Cortex of kidney (tissue), 1 donor: ENCODE measurements at places on chromosomes 12 and 14.

GRCh38 chr12:47100160-47100559 lies 20.4 kb upstream of the AMIGO2 start:
- DNase-seq: no peak

GRCh38 chr12:109863847-109864712 lies 16.3 kb downstream of the GLTP start:
- DNase-seq: no peak

- no peak for DNase-seq
These were observed 220.3 kb downstream of the KLHL28 start for GRCh38 chr14:44741431-44741830.

- no peak for DNase-seq
These were observed 77.7 kb downstream of the PTPN11 start for GRCh38 chr12:112496496-112496895.

- DNase-seq: no peak
These were observed 1541.7 kb upstream of the FLRT2 start for GRCh38 chr14:83988275-83988674.

DNA sequence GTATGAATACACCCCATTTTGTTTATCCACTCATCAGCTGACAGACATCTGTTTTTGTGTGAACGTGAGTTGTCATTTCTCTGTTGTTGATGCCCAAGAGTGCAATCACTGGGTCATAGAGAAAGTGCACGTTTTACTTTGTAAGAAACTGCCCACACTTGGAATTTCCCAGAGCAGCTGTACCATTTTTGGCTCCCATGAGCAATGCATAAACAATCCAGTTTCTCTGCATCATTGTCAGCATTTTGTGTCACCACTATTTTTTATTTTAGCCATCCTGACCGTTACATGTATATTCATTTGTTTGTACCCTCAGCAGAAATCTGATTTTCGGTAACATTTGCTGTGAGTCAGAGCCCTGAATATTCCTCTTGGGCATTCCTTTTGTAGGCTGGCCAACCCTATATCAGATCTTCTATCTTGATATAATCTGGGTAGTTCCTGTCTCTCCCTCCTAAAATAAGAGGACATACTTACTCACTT lies 62.7 kb downstream of the RBM19 start:
- no peak for DNase-seq

GRCh38 chr14:75711796-75712211 lies 50.8 kb downstream of the TTLL5 start:
- no peak for DNase-seq

GRCh38 chr12:45462506-45462905 lies 246.6 kb downstream of the ANO6 start:
- DNase-seq: no peak

DNA sequence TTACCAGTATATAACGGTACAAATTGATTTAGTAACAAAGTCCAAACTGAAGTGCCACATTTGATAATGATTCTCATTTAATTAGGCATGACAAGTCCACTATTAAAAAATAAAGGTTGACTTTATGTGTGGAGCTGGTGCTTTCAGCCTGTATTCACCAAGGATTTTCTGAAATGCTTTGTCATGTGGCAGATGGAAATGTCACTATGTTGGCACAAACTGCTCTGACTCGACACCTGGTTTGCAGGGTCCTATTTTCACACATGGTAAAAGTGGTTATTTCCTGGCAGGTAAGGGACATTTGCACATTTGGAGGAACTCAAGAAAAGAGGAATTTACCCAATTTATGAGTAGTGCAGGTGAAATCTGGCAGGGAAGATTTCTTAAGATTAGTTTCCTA lies 572.6 kb upstream of the MDGA2 start:
- DNase-seq: no peak

DNA sequence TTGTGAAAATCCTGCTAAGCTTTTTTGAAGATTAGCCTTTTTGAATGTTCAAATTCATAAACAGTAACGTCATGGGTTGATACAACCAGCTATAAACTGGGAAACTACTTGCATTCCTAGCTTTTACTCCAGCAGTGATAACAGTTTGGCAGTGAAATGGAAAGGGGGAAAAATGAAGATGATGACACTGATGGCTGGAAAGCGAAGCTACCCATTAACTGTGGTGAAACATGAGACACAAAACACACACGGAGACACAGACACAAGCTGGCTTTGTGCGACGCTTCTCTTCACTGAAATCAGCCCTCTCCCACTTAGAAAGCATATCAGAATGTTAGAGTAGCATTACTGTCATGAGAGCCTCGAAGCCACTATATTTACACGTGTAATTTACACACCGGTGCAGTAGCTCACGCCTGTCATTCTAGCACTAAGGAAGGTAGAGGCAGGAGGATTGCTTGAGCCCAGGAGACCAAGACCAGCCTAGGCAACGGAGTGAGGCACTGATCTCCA lies 15.7 kb downstream of the VPS37B start:
- no peak for DNase-seq

DNA sequence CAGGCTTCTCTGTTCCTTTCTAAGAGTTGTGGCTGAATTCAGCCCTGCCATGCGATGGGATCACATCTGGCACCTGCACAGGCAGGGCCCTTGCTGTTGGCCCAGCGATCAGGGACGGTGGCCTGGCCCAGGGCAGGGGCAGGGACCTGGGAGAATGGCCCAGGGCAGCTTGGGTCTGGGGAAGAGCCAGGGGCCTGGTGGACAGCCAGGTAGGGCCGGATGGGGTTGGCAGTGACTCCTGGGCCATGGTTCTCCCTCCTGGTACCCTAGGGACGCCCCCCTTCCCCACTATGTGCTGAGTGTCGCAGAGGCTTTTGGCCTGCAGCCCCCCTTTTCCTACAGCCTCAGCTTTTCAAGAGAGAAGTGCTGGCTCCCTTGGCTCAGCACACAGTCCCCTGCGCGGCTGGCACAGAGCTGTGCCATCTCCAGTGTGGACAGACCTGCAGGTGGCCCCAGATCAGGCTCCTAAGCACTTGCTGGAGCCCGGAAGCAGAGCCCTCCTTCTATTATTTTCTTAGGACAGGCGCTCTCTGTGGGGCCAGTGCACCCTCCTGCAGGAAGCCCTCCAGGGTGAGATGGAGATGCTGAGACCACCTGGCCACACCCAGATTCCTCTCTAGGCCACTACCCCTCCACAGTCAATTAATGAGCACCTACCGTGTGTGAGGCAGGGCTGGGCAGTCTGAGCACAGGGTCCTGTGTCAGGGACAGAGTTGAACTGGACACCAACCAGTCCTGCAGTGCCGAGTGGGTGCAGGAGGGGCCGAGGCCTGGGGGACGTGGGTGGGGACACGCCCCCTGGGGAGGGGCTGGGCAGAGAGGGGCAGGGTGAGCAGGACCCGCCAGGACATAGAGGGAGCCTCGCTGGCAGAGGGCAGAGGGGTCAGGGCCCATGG lies 267.6 kb downstream of the ADGRD1 start:
- no peak for DNase-seq

GRCh38 chr12:92899386-92900001 lies 29.6 kb downstream of the EEA1 start:
- DNase-seq: no peak

DNA sequence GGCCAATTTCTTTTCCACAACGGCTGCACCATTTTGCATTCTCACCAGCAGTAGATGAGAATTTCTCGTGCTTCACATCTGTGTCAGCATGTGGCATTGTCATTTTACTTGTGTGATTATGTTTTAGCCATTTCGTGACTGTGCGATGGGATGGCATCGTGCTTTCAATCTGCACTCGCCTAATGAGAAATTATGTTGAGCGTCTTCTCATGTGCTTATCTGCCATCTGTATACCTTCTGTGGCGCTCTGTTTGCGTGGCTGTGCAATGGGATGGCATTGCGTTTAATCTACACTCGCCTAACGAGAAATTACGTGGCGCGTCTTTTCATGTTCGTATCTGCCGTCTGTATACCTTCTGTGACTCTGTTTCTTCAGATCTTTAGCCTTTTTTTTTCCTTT lies 14.9 kb upstream of the GPR132 start:
- DNase-seq: no peak

GRCh38 chr12:132772606-132773005 lies 11.0 kb upstream of the ANKLE2 start:
- no peak for DNase-seq

DNA sequence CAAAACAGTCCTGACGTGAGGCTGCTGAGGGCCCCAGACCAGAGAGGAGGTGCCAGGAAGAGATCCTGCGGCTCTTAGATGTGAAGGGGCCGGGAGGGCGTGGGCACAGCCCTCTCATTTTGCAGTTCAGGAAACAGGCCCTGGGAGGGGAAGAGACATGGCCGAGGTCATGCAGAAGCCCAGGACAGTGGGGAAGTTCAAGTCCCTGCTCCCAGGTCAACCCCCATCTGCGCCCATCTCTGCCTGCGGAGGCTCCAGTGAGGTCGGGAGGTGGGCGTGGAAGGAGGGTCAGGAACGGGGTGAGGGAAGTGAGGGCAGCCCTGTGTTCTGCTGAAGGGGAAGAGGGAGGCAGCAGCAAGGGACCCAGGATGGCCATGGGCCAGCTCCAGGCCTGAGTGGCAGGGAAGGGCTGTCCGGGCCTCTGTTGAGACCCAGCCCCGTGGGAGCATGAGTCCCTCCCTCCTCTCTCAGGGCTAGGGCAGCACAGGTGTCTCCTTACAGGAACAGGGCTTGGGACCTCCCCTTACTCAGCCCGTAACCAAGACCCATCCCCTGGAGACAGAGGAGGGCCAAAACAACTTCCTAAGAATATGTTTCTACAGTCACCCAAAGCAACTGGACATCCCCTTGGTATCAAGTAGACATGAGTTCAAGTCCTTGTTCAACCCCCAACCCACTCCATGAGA lies 90.8 kb downstream of the LGMN start:
- no peak for DNase-seq

DNA sequence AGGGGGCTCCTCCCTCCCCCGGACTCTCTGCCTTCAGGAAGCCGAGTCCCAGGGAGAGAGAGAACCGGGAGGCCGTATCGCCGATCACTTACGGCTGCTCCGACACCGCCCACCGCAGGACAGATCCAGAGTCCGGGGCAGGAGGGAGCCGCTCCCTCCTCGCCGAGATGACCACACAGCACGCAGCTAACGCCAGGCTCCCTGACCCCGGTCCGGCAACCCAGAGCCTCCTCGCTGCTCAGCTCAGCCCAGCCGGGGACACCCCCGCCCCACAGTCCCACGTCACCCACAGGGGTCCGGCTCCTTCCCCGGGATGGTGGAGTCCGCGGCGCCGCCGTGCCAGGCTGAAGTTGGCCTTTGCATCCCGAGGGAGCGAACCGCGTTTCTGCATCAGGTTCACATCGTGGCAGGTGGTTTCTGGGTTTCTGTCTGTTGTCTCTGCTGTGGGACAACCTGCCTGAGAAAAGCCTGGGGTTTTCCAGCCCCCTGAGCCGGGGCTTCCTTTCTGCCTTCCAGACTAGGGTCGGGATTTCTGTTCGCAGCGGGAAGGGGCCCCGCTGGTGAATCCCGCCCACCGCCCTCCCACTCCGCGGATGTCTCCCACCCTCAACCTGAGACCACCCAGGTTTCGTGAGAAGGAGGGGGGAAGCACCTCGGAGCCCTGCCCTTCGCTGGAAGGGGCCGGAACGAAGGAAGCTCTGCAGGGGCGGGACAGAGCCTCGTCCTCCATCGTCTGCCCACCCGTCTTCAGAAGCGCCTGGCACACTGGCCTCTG lies 61.2 kb downstream of the NOC4L start:
- DNase-seq: no peak

GRCh38 chr14:103209506-103209905 lies 86.2 kb downstream of the TNFAIP2 start:
- DNase-seq: no peak

- DNase-seq: no peak
These were observed 474.9 kb downstream of the ATP23 start for GRCh38 chr12:58416236-58416635.

- DNase-seq: no peak
These were observed 326.1 kb downstream of the CACNA1C start for GRCh38 chr12:2378835-2379330.

GRCh38 chr12:52821826-52822660 lies 8.1 kb upstream of the KRT4 start:
- no peak for DNase-seq

- no peak for DNase-seq
These were observed 7.0 kb upstream of the PIWIL1 start for GRCh38 chr12:130330685-130331084.

GRCh38 chr12:116264525-116265070 lies 12.9 kb downstream of the MED13L start:
- DNase-seq: no peak

- no peak for DNase-seq
These were observed 162.2 kb upstream of the TMTC1 start for GRCh38 chr12:29945904-29946303.

DNA sequence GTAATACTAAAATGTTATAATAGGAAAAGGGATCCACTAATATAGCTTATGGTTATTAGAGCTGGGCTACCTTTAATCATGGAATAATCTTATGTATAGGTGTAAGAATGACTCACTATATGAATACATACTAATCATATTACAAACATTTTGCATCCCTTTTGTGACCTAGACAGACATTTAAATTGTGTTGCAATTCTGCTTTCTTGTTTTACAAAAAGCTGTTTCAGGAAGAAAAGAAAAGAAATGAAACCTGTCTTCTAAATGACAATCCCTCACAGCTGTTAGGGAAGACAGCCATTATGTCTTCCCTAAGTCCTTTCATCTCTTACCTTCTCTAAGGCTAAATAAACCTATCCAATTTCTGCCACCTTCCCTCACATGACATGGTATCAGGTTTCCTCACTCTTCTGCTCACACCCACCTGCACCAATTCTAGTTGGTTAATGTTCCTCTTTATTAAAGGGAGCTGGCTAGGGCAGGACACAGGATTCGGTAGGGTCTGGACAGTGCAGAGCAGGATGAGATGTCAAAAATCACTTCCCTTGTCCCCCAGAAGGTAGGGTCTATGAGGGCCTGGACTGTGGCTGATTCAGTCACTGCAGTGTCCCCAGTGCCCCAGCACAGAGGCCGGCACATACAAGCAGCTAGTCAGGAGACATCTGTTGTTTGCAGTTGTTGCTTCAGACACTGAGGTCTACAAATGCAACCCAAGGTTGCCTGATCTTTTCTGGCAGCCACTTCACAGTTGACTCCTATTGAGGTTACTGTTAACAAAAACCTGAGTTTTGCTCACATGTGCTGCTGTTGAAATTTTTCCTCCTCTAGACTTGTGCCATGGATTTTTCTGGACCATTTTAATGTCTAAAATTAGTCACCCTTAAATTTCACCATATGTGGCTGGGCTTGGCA lies 3.7 kb downstream of the DHRS7 start:
- DNase-seq: no peak

DNA sequence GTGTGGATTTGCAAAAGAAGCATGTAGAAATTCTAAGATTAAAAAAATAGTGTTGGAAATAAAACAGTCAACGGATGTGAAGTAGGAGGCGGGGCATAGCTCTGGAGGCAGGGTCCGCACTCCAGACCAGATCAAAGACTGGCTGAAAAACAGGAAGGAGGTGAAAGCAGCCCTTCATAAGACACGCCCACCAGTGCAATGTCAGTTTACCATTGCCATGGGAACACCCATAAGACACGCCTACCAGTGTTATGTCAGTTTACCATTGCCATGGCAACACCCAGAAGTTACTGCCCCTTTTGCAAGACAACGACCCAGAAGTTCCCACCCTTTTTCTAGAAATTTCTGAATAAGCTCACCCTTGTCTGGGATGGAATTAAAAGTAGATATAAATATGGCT lies 87.1 kb downstream of the FZD10 start:
- DNase-seq: no peak
